ENCODE measurements at places on chromosomes 2 and 18.
A peak's percentile ranks its signal among the peaks of the same experiment; 100 is the strongest.

DNA sequence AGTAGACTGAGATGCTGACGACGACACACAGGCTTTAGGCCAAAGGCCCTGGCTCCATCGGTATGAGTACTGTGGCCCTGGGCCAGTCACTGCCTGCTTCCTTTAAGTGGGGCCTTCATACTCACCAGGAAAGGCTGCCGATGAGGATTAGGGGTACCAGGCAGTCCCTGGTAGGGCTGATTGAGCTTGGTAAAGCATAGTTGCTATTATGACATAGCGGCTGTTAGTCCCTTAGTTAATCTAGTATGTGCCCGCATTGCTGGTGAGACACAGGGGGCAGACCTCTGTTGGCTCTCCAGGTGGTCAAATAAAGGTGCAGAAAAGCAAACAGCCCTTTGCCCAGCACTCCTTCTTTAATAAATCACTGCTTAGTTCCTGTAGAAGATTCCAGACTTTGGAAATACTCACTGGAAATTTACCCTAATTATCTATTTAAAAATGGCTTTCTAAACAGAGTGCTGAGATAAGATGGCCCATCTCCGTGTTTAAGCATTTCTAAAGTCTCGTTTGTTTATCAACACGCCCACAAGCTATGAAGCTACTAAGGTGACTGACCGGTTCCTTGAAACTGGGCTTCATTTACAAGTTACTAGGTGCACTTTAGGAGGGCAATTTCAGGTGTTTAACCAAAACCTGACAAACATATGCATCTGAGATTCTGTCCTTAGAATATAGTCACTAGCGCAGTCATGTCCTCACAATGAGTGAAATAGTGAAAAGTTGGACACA lies 8.7 kb upstream of the BIN1 start:
- DNase-seq: no peak

- DNase-seq: no peak
These were observed 28.2 kb downstream of the AQP12A start for GRCh38 chr2:240719676-240720545.

DNA sequence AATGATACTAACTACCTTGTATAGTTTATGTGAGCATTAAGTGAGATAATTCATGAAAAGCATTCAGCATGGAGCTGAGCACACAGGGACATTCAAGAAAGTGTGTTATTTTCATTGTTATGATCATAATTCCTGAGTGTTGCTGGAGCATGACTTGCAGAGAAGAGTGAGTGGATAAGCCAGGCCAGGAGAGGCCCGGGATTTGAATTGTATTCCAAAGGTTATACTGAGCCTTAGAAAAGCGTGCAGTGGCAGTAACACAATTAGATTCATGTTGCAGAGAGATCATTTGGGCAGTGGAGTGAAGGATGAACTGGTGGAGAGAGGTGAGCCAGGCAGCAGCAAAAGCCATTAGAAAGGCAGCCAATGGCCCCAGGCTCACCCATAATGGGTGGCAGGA lies 142.9 kb upstream of the SH3BP4 start:
- no peak for DNase-seq

- DNase-seq: peak; percentile 69
These were observed 149.7 kb downstream of the SMAD7 start for GRCh38 chr18:48800876-48801727.

DNA sequence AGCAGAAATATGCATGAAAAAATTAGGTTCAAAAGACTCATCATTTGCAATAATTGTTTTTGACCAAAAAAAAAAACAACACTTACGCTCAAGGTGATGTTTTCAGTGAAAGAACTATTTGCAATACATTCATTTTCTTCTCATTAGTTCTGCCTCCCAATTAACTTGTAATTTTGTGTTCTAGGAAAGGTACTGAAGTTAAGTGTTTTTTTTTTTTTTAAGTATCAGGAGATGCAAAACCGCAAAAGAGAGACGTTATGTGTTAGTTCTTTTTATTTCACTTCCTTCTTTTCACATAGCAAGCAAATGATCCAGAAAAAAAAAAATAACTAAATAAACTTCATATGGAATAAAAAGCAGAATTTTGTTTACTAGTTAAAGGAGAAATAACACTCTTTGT lies 735.2 kb upstream of the GCFC2 start:
- no peak for DNase-seq

DNA sequence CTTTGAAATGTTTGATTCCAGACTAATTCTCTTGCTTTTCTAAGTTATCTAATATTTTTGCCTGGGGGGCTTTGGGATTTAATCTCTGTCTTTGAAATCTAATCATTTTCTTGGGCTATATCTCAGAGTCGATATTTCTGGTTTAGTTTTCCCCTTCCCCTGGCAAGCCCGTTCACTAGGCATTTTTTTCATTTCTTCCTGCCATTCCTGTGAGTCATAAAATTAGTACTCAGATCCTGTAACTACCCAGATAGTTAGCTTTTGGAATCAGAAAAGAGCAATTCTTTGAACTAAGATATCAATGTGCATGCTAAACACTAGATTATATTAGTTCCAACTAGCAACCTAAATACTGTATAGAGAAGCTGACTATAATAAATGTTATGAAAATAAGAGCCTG lies 29.4 kb upstream of the RNF149 start:
- no peak for DNase-seq

- DNase-seq: no peak
These were observed 56.2 kb upstream of the RMDN2 start for GRCh38 chr2:37868866-37869265.
